ENCODE measurements at places on chromosomes 11 and 22. TPM values are rescaled to one million over a fixed set of nuclear protein-coding genes. Genes with fewer than 3 reads are reported as not detected.

DNA sequence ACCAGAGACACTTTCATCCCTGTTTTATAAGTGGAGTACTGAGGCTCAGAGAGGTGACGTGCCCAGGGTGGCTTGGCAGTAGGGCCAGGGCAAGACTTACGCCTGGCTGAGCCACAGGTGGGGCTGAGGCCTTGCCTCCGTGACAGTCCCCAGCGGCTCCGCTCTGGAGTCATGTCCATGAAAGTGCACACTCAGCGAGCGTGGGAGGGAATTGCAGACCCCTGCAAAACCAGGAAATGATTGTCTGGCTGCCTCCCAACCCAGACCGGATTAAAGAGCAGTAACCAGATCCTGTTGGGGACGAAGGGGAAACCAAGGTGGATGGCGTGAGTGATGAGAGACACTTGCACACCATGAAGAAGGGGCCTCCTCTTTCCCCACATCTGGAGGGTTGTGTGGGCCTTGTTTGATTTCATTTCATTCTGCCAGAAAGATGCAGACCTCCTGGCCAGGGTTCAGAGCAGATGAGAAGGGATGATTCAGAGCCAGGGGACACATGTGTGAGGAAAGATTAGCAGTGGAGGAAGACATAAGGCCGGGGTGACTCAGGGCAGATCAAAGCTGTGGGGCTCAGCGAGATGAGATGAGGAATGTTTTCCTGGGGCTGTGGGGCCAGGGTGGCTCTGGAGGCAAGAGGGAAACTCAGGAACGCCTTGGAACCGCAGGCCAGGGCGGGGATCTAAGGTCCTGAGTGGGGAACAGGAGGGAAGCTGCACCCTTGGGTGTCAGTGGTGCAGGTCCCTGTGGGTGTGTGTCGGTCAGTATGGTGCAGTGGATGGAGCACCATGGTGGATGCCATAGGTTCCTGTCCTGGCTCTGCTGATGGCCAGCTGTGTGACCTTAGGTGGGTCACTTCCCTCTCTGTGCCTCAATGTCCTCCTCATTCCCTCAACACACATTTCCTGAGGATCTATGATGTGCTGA, 29.9 kb upstream of the LRRC32 start:
- DNase-seq, result no peak

GRCh38 chr11:13054278-13054677, 45.2 kb downstream of the RASSF10 start:
- no peak for DNase-seq

- DNase-seq, result no peak
These were observed 15.0 kb downstream of the SLC35E4 start for GRCh38 chr22:30650508-30651116.

Gene KCNJ5
- total RNA-seq, result not detected

DNA sequence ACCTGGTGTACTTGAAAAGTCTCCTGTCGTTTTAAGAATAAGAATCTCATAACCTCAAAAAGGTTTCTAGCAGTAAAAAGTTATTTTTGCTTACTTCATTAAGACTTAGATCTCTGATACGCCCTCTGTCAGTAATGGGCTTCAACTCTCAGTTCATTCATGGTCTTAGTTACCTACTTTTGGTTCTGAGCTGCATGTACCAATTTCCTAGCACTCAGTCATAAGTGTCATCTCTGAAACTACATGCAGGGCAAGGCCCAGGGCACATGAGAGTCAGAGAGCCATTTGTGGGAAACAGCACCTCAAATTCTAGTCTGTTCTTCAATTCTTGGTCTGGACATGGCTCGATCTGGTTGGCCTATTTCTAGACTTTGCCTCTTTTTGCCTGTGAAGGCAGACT, 838.4 kb downstream of the FAM181B start:
- DNase-seq, result no peak

DNA sequence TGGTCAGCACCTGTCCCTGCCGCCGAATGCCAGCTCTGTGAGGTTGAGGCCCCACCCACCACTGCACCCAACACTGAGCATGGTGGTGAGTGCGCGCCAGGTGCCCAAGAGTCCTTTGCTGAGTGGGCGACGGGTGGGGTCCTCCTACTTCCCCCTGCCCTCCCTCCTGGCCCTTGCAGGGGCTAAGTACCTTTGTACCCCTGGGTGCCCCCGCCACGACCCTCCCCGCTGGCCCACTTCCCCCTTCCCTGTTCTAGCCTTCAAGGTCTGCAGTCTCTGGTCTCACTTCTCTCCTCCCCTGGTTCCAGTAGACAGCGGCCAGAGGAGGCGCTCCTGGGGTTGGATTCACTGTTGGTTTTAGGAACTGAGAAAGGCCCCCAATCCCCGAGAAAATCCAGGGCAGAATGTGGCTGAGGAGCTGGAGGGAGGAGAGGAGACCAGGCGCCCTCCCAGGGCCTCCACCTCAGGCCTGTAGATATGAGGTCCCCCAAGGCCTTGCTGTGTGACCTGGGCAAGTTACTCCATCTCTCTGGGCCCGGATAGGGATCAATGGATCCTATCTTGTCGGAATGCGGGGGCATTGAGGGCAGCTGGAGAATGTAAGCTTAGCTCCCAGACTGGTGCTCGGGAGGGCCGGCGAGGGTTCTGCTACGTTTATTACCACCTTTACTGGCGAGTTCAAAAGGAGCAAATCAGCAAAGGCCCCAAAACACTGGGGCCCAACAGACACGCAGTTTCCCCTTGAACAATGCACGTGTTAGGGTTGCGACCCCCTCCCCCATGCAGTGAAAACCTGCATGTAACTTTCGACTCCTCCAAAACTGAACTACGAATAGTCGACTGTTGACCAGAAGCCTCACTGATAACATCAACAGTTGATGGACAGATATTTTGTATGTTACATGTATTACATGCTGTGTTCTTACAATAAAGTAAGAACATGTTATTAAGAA, 31.9 kb upstream of the SMIM38 start:
- DNase-seq, result no peak

DNA sequence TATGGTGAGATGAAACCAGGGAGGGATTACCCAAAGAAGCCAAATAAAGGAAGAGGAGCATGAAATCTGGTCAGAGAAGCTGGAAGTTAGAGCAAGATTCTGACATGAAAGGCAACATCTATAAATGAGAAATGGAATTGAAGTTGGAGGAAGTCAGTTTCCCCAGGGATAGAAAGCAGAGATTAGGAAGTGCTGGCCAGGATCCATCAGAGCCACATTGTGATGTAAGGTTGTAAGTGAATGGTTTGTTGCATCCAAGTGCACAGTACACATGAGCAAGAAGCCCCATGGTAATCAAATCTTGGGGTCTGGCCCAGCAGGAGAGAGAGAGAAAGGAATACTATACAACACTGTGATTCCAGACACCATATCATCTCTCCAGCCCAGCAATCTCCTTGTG, 6.6 kb upstream of the NLRP10 start:
- no peak for DNase-seq

Gene HEPHL1
- not detected for total RNA-seq

Gene NXPE4
- total RNA-seq, result not detected

DNA sequence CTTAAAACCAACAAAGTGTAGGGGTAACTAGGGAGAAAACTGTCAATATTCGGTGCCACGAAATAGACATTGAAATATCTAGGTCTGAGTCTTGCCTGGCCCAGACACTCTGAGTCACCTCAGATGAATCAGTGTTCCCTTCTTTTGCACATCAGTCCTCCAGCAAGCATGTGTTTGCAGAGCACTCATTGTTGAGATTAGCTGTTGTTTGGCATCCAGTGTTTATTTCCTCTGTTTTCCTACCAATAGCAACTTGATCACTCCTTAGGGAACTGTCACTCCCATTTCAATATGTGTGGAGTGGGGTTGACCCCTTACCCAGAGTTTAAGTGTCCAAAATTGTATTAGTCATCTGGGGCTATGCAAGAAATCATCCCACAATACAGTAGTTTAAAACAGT, 4.7 kb upstream of the ASCC2 start:
- no peak for DNase-seq

DNA sequence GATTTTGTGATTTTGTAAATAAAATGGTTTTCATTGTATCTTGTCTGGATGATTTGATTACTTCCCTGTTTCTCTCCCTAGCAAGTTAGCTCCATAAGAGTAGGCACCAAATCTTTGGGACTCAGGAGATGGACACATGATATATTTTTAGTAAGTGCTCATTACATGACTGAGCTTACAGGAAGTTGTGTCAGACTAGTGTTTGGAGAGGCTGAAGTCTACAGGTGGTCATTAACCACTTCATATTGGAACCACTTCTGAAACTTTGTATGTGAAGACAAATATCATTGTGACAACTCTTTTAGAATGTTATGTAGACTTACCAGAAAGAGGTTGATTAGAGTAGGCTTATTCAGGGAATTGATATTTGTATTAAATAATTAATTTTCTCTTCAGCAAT, 19.1 kb downstream of the ARHGAP42 start:
- no peak for DNase-seq

Gene SCGB2A2
- total RNA-seq, result not detected

Gene MTMR3
- 27.8 TPM for total RNA-seq

Gene TKFC
- total RNA-seq, result 78.2 TPM

Gene PKDREJ
- total RNA-seq, result not detected

GRCh38 chr11:112396076-112396475, 135.4 kb upstream of the PLET1 start:
- DNase-seq, result no peak

Gene SCARF2
- total RNA-seq, result 0.24 TPM

GRCh38 chr11:33168709-33169200, 7.5 kb upstream of the CSTF3 start:
- DNase-seq, result no peak

GRCh38 chr11:62925308-62925707, 4.1 kb upstream of the CHRM1 start:
- no peak for DNase-seq

DNA sequence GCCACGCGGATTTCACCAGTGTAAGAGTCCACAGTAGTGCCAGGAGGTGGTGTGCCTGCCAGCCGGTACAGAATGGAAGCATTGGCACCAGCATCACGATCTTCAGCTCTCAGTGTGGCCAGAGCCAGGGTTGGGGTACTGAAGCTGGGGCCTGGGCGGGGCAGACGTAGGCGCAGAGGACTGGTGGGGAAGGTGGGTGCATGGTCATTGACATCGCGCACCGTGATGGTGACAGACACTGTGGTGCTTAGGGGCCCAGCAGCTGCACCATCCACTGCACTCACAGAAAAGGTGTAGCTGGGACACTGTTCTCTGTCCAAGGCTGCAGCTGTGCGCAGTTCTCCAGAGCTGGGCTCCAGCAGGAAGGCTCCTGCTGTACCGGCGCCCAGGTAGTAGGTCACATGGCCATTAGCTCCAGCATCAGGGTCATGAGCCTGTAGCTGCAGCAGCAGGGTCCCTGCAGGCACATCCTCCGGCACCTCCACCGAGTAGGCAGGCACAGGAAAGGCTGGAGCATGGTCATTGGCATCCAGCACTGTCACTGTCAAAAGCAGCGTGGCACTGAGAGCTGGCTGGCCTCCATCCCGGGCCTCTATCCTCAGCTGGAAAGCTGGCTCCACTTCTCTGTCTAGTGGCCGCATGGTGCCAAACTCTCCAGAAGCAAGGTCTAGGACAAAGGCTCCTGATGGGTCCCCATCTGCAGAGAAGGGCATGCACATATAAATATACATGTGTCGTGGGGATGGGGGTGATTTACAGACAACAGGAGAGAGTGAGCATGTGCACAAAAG, 7.9 kb upstream of the TPP1 start:
- DNase-seq, result no peak

GRCh38 chr22:36297568-36297967, 44.6 kb downstream of the APOL1 start:
- no peak for DNase-seq

GRCh38 chr11:134994431-134994830, 582.4 kb upstream of the B3GAT1 start:
- no peak for DNase-seq

- DNase-seq, result no peak
These were observed 144.0 kb downstream of the GRIK4 start for GRCh38 chr11:120655589-120655988.

DNA sequence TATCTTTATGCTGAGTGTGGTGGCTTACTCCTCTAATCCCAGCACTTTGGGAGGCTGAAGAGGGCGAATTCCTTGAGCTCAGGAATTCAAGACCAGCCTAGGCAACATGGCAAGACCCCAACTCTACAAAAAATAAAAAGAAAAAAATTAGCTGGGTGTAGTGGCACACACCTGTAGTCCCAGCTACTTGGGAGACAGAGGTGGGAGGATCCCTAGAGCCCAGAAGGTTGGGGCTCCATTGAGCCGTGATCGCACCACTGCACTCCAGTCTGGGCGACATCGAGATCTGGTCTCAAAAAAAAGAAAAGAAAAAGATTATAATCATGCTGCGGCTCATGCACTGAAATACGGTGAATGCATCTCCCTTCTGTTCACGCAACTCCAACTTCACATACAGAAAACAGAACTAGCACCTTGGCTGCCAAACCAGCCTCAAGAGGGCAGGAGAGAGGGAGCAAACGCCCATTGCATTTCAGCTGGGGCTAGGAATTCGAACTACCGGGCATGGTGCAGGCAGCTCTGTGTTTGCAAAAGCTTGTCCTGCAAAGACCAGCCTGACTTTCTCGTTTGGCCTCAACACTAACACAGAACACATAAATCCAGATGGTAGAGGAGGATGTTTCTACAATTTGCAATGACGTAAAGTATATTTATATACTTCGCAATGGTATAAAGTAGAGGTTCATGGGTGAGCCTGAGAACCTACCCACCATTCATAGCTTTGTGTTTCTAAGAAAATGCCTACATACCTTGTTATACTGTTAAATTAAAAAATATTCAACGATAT, 6.3 kb upstream of the SYNGR1 start:
- peak; percentile 42 for DNase-seq

- DNase-seq, result no peak
These were observed 545.1 kb downstream of the BRD1 start for GRCh38 chr22:49282596-49282995.
